ENCODE measurements at places on chromosomes 3 and 15. TPM values are rescaled to one million over a fixed set of nuclear protein-coding genes. Genes with fewer than 3 reads are reported as not detected.

DNA sequence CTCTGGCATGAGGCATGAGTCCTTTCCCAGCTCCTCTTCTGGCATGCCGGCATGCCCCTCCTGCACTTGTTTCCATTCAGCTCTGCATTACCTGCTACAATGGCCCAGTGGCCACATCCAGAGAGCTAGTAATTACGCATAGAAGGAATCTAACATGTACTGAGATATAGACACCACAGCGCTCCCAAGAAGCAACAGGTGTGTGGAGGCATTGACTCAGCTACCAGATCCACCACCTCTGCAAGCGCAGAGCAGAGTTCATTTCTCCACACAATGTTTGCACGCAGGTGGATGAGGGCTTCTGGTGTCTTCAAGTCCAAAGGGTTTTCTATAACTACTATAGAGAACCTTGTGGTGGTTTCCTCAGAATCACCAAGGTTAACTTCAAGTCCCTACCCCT is 4.2 kb downstream of the MOBP start:
- no peaks in the 10 kb centered on the region for H3K4me1 ChIP-seq
- H3K4me3 ChIP-seq = no peak overlapping the region
- no peak overlapping the region for H3K27ac ChIP-seq
- H3K36me3 ChIP-seq = no peaks in the 10 kb centered on the region

LHFPL4 gene
- not detected for total RNA-seq

VGLL3 gene
- not detected for total RNA-seq

DNA sequence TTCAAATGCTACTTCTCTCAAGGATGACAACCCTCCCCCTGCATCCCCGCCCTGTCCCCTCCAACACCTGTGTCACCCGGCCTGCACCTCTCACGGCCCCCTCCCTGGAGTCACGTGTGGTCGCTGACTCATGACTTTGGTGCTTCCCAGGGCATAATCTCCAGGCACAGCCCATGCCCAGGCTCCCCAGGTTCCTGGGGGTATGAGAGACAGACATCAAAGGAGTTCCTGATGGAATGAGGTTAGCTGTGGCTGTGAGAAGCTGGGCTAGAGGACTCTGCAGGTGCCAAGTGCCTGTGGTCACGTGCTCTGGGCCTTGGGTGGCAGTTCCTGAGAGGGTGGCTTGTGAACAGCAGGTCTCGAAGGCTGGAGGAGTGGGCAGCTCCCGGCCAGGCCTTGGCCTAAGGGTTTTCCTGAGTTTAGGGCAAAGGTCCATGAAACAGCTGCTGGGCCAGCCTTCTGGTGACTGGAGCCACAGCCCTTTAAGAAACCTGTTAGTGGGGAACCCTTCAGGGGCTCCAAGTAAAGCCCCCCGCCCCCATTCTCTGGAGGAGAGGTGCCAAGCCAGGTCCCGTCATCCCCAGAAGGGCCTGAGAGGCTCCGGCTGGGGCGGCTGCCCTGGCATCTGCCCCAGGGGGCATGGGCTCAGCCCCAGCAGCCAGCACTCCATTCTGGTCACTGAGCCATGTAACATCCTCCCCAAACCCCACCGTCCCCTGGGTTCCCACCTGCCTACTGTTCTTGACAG is 230.0 kb downstream of the XXYLT1 start:
- no peaks in the 10 kb centered on the region for H3K36me3 ChIP-seq
- H3K27me3 ChIP-seq = peaks cover 5% of the 10 kb centered on the region
- no peaks in the 10 kb centered on the region for H3K4me1 ChIP-seq
- DNase-seq = no peak

GRCh38 chr15:67835297-67836133 is 4.3 kb downstream of the RNU6-1 start:
- peaks cover 77% of the 10 kb centered on the region for H3K27me3 ChIP-seq
- peak overlapping the region; percentile 74 for H3K4me3 ChIP-seq
- peak; percentile 73 for DNase-seq
- peaks cover 33% of the 10 kb centered on the region for H3K4me1 ChIP-seq
- peaks cover 3% of the 10 kb centered on the region for H3K36me3 ChIP-seq
- H3K27ac ChIP-seq = no peak overlapping the region

Data from activated CD4-positive, alpha-beta T cell treated with anti-CD3 and anti-CD28 coated beads, Interleukin-2, amount 10 ng/mL, durations not matched to agents 24 days and 14 days (primary cell).